ENCODE measurements at places on chromosomes 12 and 14.

DNA sequence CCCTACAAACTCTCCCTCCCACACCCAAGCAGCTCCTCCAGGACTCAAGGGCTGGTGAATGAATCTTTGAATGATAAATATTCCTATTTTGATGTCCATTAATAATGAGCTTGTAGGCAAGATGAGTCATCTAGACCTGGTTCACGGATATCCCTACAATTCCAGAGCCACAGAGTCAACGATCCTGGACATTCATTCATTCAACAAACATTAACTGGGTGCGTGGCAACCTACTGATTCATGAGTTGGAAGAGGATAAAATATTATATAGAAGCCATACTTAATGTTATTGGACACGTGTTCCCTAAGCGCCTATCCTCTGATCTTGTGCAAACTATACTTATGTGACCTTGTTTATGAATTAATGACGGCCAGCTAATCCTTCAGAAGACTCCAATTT lies 420 bp upstream of the OTUB2 start:
- DNase-seq: no peak

DNA sequence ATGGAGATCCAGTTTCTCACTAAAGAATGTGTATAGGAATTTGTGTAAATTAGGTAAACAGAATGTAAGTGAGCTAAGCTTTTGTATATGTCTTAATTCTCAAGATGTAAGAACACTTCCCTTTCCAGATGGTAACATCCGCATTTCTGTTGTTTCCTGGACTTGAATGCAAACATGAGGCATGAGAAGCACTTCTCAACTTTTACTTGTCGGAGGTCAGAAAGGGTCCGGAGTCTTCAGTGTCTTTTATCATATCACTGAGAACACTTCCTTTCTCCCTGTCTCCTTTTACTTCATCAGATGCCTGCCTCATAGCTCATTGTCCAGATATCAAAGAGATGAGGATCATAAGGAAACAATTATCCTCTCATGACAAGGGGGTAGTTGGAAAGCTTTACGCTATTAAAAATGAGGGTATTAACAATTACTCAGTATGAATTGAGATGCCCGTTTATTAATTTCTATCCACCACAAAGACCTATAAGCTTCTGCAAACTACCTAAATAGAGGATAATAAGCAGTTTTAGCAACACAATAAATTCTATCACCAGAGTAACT lies 214.1 kb upstream of the FLRT2 start:
- DNase-seq: no peak

GRCh38 chr14:23346693-23347405 lies 5.8 kb downstream of the SLC22A17 start:
- DNase-seq: no peak

GRCh38 chr12:108722463-108722862 lies 8.9 kb downstream of the CORO1C start:
- no peak for DNase-seq

DNA sequence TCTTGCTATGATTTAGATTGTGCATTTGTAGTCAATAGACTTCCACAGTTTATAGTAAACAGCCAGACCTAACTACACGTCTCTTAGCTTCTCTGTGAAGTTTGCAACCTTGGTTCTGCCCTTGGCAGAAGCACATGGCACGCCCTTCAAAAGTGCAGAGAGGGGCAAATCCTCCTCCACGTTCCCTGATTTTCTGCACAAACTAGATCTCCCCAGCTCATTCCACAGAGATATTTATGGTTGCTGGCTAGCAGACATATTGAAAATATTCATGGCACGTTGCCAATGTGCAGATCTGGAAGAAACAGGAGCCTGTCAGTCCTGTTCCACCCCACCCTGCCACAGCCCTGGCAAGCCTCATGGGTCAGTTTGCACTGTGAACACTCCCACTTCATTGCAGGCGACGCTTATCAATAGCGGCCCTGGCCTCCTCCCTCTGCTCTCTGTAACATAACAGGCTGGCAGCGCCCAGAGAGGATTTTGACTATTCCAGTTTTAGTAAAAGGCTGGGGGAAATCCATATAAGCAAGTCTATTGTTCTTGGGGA lies 6.5 kb upstream of the LGALS3 start:
- no peak for DNase-seq

DNA sequence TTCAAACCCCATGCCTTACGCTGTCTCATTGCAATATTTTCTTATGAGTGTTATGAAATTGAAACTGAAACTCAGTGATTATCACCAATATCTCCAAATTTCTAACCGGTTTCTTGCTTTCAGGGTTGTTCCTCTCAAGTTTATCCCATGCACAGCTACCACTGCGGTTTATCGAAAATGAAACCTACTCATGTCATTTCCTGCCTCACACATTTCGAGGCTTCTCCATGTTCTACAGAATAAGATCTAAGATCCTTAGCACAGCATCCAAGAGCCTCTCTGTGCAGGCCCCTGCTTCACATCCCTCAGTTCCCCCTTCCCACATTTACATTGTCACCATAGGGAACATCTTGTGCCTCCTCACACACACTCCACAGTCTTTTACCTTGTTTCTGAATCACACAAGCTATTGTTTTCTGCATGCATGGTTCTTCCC lies 45.5 kb upstream of the FAR2 start:
- no peak for DNase-seq

GRCh38 chr14:54633076-54633475 lies 66.1 kb downstream of the SAMD4A start:
- no peak for DNase-seq

GRCh38 chr12:29559198-29559597 lies 61.7 kb upstream of the OVCH1 start:
- no peak for DNase-seq

Data from amniotic stem cell (primary cell).